ENCODE measurements at places on chromosomes 7 and 10. TPM values are rescaled to one million over a fixed set of nuclear protein-coding genes. Genes with fewer than 3 reads are reported as not detected.

LFNG gene
- 4.9 TPM for total RNA-seq

SPDYE5 gene
- not detected for total RNA-seq

PALS2 gene
- 13.5 TPM for total RNA-seq

HABP2 gene
- total RNA-seq: not detected

ZNF365 gene
- total RNA-seq: 3.4 TPM

PON1 gene
- total RNA-seq: not detected

ACSM6 gene
- not detected for total RNA-seq

CD36 gene
- 10.8 TPM for total RNA-seq

CCL24 gene
- not detected for total RNA-seq

GNAT3 gene
- 0.16 TPM for total RNA-seq

CREB3L2 gene
- total RNA-seq: 49.8 TPM
